ENCODE measurements at places on chromosomes 4 and X. TPM values are rescaled to one million over a fixed set of nuclear protein-coding genes. Genes with fewer than 3 reads are reported as not detected.

- DNase-seq: no peak
These were observed 11.0 kb downstream of the EREG start for GRCh38 chr4:74375824-74376426.

GRCh38 chrX:18875256-18875878 lies 108.5 kb downstream of the PHKA2 start:
- no peak for DNase-seq

Gene CEP135
- total RNA-seq: 6.8 TPM

DNA sequence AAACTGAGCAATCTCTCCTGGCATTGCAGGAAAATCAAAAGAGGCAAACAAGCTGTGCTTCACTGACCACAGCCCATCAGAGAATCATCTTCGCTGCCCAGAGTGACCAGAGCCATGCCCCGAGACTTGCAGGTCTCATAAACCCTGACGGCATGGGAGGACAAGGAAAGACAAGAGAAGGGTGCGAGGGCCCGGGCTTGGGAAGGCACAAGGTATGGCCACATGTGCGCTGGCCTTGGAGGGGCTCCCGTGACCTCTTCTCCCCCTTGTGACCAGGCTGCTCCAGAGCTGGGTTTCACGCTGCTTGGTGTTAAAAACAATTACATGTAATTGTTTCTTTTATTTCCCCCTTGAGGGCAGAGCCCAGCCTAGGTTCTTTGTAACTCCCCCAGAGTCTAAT lies 20.8 kb downstream of the DCTD start:
- no peak for DNase-seq

DNA sequence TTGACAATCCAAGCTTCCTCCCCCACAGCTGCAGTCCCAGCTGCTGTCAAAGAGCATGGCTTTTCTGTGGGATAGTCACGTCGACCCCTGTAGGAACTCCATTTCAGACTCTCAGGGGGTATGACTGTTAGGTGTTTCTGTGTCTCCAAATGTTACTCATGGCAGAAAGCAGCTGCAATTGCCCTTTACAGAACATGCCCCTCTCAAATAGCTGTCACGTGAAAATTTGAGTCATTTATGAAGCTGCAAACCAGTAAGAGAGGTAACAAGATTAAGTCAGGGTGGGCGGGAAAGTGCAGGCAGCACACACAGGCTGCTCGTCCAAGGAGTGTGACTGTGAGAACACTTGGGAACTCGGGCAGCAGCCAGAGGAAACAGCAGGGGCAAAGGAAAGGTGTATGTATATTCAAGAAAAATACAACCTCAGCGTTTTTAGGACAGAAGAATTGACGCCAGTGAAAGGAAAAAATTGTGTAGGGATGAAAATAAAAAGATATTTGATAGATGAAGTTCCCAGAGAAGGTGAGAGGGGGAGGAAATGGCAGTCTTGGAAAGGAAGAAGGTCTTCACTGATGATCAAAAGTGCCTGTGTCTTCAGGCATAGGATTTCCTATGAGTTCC lies 66.5 kb upstream of the TMEM184C start:
- no peak for DNase-seq

Gene TRPC3
- total RNA-seq: 2.1 TPM

DNA sequence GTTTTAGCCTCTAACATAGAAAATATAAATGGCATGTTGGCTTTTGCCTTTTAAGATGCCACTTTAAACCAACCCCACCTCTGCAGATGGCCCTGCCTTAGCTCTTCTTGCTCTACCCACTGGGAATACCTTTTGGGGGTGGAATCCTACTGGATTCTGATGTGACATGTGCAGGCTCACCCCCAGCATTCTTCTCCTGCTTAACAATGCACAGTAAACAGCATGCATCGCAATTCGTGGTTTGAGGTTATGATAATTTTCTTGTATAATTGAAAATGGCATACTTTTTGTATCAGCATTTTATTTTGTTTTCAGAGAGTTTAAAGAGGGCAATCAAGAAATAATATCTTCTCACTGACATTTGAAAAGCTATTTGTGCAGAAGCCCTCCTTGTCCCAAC lies 167.9 kb downstream of the AREG start:
- DNase-seq: no peak
